ENCODE measurements at places on chromosomes 12 and 14.
A peak's percentile ranks its signal among the peaks of the same experiment; 100 is the strongest.

DNA sequence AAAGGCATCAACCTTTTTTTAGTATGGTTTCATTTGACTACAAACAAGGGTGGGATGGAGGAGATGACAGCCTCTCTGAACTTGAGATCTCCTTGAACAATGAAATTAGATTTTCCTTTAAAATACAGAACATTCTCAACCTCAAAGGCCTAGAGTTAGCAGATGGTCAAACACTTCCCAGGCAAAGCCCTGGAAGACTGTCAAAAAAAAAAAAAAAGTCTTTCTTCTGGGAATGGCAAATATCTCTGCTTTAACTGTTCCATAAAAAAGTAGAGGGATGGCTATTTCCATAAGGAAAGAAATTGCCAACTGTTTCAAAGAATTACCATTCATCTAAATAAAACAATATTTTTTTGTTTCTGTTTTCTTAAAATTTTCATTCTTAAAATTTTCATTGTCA, 870.8 kb downstream of the GALC start:
- no peak for DNase-seq

- no peak for DNase-seq
These were observed 23.0 kb downstream of the STX2 start for GRCh38 chr12:130816097-130816496.

DNA sequence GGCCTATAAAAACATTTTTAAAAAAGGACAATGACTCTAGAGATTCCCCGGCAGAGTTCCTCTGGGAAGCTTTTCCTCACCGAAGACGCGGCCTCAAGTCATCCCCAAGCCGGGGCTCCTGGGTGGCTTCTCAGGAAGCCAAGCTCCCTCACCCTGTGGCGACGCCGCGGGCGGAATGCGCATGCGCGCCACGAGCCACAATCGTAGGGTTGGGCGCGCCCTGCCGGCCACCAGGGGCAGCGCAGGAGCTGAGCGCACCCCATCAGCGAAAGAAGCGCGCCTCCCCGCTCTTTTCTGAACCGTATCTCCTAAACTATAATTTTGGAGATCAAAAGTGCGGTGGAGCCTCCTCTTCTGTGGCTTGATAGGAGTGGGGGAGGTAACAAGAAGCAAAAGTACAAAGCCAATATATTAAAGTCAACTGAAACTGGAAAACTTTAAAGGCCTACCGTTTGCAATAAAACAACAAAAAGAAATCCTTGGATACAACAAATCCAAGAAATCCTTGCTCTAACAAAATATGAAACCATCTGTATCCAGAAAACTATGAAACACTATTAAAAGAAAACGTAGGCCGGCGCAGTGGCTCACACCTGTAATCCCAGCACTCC, 17.4 kb upstream of the CHFR start:
- peak; percentile 95 for DNase-seq

DNA sequence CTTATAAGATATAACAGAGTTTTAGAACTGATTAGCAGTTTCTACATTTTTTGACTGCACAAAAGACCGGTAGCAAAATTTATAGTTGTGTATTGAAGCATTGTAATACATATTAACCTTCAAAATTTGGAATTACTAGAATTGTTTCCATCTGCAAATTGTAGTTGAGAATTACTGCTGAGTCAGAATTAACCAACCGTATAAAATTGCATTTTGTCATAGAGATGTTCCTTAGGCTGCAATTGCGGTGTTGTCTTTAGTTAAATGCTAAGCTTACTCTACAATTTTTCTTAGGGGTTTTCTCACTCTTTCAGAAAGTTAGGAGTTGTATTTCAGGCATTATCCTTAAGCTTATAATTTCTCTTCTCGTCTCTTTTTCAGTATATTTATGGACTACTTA, 132.2 kb downstream of the PLEKHA5 start:
- DNase-seq = no peak

DNA sequence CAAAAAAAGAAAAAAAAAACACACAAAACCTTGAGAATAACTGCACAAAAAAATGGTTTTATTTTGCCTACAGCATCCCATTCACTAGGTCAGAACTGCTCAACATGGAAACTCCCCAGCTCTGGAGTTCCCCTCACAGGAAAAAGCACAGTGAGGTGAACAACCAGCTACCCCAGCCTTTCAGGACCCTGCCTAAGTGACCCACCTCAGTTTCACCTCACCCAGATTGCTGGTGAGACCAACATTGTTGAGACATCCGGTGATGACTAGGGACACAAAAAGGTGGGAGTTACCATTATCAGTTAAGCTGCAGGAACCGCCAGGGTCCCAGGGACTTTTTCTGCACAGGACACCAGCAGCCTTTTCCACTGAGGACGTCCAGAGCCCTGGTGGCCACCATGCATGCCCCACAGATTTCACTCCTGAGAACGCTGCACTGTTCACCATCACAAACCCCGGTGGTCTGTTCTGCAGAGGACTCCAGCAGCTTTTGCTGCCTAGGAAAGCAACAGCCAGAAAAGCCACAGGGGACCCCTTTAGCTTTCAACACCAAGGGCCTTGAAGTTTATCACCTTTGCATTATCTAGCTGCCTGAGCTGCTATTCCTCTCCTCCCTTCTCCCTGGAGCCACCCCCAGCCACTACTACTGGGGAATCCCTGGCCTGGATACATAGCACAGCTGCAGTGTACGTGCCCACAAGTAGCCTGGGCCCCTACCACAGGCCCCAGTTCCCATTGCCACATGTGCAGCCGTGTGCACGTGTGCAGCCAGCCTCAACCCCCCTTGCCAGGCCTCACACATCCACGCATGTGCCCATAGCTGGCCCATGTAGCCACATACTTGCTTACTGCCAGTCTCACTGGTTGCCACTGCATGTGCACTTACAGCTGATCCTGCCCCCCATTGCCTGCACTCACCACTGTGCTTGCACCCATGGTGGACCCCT, 62.5 kb upstream of the FAR2 start:
- no peak for DNase-seq

DNA sequence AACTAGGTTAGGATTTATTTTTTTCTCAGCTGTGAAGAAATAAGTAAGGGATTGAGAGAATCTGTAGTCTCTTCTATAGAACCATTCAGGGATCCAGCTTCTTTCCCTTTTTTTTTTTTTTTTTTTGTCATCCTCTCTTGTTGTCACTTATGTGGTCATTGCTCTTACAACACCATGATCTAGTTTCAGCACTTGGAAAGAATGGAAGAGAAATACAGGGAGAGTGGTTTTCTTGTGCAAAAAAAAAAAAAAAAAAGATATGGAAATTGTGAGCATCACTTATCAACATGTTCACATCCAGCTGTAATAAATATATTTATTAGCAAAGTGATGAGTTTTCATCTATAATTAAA, 599.3 kb downstream of the SLC6A15 start:
- no peak for DNase-seq

DNA sequence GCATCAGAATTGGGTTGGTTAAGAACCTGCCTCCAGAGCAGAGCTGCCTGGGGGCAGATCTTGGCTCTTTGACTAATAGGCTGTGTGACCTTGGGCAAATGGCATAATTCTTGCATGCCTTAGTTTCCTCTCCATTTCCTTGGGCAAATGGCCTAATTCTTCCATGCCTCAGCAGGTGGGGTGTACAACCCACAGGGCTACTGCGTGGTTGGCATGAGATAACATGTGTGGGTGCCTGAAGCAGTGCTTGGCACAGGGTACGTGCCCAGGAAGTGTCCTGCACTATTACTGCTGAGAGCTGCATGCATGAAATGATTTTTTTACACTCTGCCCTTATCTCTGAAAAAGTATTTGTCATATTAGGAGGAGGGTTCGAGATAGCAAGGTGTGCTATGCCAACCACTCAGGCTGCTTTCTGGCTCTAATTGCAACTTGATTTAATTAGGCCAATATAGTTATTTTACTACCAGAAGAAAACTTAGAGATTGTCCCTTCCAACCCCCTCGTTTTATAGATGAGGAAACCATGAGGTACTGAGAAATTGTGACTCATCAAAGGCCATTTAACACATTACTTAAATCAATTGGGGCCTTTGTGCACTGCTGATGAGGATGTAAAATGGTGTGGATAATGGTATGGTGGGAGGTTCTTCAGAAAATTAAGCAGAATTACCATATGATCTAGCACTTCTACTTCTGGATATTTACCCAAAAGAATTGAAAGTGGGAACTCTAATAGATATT, 161.6 kb upstream of the HIF1A start:
- no peak for DNase-seq

DNA sequence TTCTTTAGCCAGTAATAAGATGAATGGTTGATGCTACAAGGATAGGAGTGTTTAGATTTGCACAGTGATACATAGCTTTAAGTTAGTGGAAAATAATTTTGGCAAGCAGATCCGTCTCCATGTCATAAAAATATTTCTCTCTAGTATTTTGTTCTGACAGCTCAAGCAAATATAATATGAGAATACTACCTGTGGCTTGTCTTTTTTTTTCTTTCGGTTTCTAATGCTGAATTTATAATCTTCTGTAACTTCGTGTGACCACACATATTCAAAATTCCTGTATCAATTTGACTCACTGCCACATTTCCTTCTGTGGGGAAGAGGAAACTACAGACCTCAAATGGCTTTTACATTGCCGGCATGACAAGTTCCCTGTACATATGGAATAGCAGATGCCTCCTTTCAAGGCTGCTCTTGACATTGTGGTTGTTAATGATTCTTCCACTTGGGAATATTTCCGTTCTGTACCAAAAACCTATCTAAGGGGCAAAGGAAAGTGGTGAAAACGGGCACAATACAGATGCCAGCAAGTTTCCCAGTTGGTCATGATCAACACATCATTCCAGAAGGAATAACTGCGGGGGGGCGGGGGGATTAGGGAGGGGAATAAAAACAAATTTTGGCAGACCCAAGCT, 103.6 kb upstream of the CCDC91 start:
- DNase-seq = no peak

- DNase-seq = no peak
These were observed 1.8 kb downstream of the HSPB8 start for GRCh38 chr12:119180380-119181040.

- DNase-seq = no peak
These were observed 52.2 kb downstream of the PDE3A start for GRCh38 chr12:20420557-20420956.

DNA sequence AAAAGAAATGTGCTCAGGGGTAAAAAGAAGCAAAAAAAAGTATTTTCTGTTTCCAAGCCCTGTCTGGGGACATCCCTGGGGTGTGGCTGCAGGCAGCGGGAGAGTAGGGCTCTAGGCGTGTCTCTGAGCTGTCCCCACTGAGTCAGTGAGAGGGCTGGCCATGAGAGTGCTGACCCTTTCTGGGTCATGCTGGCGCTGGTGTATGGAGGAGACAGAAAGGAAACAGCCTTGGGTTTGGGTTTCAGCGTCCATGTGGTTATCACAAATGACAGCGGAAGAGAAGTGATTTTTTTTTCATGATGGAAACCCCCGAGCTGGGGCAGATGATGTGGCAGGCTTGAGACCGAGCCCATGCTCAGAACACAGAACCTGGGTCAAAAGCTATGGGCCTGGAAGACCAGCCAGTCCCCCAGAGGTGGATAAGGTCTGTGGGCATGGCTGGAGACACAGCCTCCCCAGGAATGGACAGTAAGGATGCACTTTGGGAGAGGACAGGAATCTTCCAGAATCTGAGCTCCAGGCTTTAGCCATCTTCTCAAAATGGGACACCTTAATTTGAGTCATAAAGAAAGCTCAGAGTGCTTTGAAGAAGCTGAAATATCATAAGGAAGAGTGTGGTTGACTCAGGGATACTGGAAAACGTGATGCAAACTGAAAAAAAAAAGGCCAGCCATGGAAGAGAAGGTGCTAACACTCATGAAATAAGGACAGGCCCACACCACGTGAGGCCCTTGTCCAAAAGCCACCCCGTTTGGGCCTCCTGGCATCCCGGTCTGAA, 36.2 kb downstream of the SYNE3 start:
- DNase-seq = peak; percentile 53

DNA sequence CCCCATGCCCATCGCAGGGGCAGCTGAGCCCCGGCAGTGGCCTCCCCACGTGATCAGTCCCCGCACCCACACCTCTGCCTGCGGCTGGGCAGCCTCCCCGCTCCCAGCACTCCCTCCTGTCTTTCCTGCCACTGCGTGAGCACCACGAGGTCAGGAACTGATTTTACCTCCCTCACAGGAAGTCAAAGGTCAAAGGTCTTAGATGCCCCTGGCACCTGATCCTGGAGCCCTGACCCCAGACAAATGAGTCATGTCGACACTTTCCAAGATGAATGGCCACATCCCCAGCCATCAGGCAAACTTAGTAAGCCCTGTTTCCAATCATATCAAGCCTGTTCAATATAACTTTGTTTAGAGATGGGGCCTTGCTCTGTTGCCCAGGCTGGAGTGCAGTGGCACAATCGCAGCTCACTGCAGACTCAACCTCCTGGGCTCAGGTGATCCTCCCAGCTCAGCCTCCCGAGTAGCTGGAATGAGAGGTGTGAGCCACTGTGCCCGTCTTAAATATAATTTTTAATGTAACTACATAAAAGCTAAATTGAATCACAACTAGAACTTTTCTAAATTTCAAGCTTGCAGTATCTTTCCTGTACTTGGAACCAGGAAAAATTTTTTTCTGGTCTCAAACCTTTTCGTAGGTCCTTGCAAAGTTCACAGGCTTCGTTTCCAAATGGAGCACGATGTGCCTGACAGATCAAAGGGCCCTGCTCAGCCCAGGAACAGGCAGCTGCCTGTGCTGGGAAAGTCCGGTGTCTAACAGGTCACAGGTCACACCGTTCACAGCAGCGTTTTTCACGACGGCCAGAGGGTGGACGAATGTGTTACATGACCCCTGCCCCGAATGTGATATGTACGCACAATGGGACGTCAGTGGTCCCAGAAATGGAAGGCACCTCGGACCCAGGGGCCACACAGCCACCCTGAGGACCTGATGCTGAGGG, 1.9 kb downstream of the LRCOL1 start:
- DNase-seq = no peak

DNA sequence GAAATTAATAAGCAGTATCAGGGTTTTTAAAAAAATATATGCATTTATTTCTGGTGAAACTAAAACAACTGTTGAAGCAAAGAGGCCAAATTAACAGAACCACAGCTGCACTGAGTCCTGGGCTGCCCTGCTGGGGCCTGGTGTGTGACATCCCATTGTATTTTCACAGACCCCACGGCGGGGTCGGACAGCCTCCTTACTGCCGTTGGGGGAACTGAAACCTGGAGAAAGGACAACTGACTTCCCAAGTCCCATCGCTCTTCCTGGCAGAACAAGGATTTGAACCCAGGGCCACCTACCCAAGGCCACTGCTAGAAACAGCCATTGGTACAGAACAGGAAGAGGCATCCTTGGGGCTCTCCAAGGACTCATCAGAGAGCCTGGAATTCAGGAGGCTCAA, 114.8 kb upstream of the SFSWAP start:
- no peak for DNase-seq
